Pancreas (tissue), 10 donors: ENCODE measurements at places on chromosomes 1 and 21. TPM values are rescaled to one million over a fixed set of nuclear protein-coding genes. Genes with fewer than 3 reads are reported as not detected.

FMN2 gene
- total RNA-seq: 0.56 TPM

C4BPB gene
- 6.3 TPM for total RNA-seq

DNA sequence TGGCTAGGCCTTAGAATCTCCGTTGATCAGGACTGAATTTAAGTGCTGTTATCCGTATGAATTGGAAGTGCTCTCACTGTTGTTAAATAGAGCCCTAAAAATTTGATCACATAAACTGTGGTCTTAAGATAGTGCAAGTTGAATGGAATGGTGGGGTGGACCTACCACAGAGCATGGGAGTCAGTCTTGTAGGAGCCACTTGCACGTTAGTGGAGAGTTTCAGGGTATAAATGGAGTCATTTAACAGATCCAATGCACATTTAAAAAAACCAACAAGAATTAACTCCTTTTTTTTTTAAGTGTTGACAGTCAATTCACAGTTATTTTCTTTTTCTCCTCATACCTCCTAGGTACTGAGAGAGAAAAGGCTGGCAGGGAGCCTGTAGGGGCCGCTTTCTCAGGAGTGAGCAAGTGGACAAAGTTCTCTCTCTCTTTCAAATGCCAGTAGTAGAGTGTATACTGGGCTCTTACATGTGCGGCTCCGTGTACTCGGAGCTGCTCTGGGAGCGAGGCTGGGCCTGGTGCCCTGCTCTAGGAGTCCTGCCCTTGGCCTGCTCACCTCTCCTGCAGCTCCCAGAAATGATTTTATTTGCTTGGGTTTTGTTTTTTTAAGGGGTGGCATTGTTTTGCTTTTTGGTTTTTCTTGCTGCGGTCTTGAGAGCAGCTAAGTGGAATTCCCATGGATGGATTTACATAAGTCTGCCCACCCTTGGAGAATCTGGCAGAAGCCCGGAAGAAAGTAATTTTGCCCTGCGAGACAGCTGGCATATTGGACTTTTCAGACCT, 91.3 kb downstream of the ATP5PO start:
- H3K27ac ChIP-seq: no peak overlapping the region
- no peaks in the 10 kb centered on the region for H3K27me3 ChIP-seq
- no peaks in the 10 kb centered on the region for H3K36me3 ChIP-seq
- no peaks in the 10 kb centered on the region for H3K4me1 ChIP-seq
- no peak for DNase-seq
- H3K4me3 ChIP-seq: no peak overlapping the region

DNA sequence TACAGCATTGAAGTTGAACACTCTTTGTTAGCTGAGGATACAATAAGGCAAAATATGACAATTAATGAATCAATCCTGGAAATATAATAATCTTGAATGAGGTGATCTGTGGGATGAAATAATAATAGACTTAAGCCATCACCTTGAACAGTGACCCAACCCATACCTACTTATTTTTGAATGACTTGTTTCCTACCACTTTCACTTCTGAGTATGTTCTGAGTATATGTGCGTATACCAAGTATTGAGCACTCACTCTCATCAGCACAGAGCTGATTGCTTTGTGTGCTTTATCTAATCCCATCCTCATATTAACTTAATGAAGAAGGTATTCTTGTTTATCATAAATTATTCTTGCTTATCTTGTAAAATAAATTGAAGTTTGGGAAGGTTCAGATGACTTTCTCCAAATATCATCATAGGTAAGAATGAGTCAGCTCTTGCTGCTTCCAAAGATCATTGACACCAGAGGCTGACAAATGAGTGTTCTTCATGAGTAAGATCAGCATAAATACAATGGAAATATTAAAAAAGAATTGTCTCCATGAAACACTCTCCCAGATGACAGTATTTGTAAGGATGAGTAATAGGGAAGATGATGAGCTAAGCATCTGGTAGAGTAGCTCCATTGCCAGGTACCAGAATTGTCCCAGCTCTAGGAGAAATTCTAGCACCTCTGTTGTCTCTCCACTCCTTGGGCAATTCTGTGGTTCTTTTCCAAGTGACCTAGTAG, 198.1 kb upstream of the KIAA0040 start:
- no peak overlapping the region for H3K27ac ChIP-seq
- H3K4me3 ChIP-seq: no peak overlapping the region
- DNase-seq: no peak
- no peaks in the 10 kb centered on the region for H3K27me3 ChIP-seq

GRCh38 chr1:160421881-160422280, 21.5 kb downstream of the VANGL2 start:
- H3K27ac ChIP-seq: no peak overlapping the region
- no peak overlapping the region for H3K4me3 ChIP-seq
- no peaks in the 10 kb centered on the region for H3K4me1 ChIP-seq
- H3K36me3 ChIP-seq: no peaks in the 10 kb centered on the region
- no peak for DNase-seq
